ENCODE measurements at places on chromosomes 1 and 21. TPM values are rescaled to one million over a fixed set of nuclear protein-coding genes. Genes with fewer than 3 reads are reported as not detected.

GRCh38 chr21:26962621-26963181 lies 4.2 kb downstream of the ADAMTS5 start:
- no peak overlapping the region for H3K27ac ChIP-seq
- H3K27me3 ChIP-seq, result peaks cover 38% of the 10 kb centered on the region
- DNase-seq, result no peak
- H3K36me3 ChIP-seq, result no peaks in the 10 kb centered on the region
- H3K4me3 ChIP-seq, result no peak overlapping the region

DNA sequence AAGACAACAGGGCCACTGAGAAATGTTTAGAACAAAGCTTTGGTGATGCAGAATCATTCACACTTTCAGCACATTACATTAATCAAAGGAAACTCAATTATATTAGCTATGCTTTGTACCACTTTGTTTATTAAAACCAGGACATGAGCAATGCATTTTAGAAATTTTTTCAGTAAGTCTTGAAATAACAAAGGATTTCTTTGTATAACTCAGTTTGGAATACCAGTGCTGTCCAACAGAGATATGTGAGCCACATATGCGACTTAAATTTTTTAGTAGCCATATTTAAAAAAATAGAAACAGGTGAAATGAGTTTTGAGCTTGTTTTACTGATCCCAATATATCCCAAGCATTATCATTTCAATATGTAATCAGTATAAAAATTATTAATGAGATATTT lies 18.8 kb upstream of the F3 start:
- H3K36me3 ChIP-seq, result no peaks in the 10 kb centered on the region
- no peaks in the 10 kb centered on the region for H3K4me1 ChIP-seq
- peaks cover 11% of the 10 kb centered on the region for H3K27me3 ChIP-seq
- DNase-seq, result no peak
- no peak overlapping the region for H3K4me3 ChIP-seq

GRCh38 chr1:995665-996633 lies 3.9 kb downstream of the HES4 start:
- peak overlapping the region; percentile 15 for H3K4me3 ChIP-seq
- DNase-seq, result no peak

The PARS2 gene
- polyA plus RNA-seq, result 3.6 TPM

GRCh38 chr1:109356915-109357314 lies 40.8 kb downstream of the SORT1 start:
- H3K27me3 ChIP-seq, result peaks cover 7% of the 10 kb centered on the region
- no peak overlapping the region for H3K4me3 ChIP-seq
- no peak overlapping the region for H3K27ac ChIP-seq
- DNase-seq, result no peak

The AMY2A gene
- polyA plus RNA-seq, result not detected

The LCE2B gene
- not detected for polyA plus RNA-seq

The RSPH1 gene
- polyA plus RNA-seq, result not detected

GRCh38 chr1:16206547-16207317 lies 5.7 kb downstream of the ARHGEF19 start:
- H3K4me1 ChIP-seq, result peaks cover 23% of the 10 kb centered on the region
- peak overlapping the region; percentile 97 for H3K4me3 ChIP-seq
- peak; percentile 85 for DNase-seq
- H3K36me3 ChIP-seq, result peaks cover 12% of the 10 kb centered on the region
- H3K27me3 ChIP-seq, result no peaks in the 10 kb centered on the region
- peak overlapping the region; percentile 88 for H3K27ac ChIP-seq

GRCh38 chr1:81470275-81470674 lies 330.5 kb upstream of the ADGRL2 start:
- H3K27me3 ChIP-seq, result no peaks in the 10 kb centered on the region
- no peak for DNase-seq
- H3K27ac ChIP-seq, result no peak overlapping the region
- H3K4me1 ChIP-seq, result no peaks in the 10 kb centered on the region
- no peak overlapping the region for H3K4me3 ChIP-seq
- H3K36me3 ChIP-seq, result no peaks in the 10 kb centered on the region

The MEX3A gene
- 0.05 TPM for polyA plus RNA-seq
